NCI-H345 (cell line): ENCODE measurements at places on chromosomes 6 and 20.

DNA sequence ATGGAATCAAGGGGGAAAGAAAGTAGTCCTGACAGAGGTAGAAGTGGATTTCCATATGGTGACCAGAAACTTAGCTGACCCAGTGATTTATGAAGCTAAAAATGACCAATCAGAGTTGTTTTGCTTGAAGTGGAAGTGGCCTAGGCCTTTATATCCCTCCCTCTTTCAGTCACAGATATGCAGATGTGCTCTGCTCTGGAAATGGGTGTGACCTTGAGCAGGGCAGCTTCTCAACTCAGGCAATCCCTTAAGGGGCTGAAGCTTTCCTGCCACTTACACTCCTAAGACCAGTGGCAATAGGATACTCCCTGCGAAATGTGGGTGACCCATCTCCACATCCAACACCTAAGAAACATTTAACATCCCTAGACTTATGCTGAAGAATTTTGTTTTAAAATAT is 256.6 kb downstream of the EYS start:
- DNase-seq = no peak

GRCh38 chr6:68677058-68677457 is 42.0 kb downstream of the ADGRB3 start:
- no peak for DNase-seq

DNA sequence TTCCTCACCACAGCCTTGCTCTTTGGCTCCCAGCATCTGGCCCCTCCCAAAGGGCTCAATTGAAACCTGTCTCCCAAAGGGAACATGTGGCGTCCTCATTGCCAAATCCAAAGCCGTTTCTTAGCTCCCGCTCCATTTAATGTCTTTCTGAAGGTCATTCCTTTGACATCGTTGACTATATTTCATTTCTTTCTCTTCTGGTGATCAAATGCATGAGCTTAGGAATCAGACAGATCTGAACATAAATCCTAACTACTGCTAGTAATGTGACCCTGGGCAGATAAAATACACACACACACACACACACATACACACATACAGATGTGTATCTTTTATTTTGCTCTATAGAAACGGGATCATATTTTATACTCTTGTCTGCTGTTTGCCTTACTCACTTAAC is 964.7 kb upstream of the FLRT3 start:
- no peak for DNase-seq

- DNase-seq = no peak
Observed at GRCh38 chr6:169810066-169810989, 58.9 kb downstream of the ERMARD start.

GRCh38 chr20:21557241-21558020 is 43.6 kb upstream of the NKX2-2 start:
- DNase-seq = no peak

DNA sequence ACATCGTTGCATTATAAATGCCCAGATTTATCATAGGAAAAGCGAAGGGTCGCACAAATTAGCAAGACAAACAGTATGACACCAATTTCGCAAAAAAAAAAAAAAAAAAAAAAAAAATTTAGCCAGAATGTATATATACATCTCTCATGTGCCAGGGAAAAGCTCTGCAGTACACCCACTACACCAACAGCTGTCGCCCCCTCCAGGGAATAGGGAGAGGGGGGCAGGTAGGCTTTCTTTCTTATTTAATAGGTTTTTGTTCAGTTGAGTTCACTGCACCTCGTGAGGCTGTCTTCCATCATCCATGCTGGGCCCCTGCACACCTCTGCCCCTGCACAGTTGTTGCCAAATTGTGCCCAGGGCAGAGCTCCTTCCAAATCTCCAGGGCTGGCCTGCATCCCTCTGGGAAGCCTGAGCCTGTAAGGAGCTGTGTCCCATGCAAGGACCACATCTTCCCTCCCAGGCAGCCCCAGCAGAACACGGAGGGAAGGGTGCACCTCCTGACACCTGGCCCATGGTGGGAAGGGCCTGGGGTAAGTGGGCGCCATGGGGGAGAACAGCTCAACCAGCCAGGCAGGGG is 85.4 kb downstream of the NINL start:
- DNase-seq = no peak

- DNase-seq = no peak
Observed at GRCh38 chr6:121398127-121398526, 37.3 kb upstream of the GJA1 start.

GRCh38 chr20:56537997-56538396 is 5.0 kb downstream of the FAM209B start:
- DNase-seq = no peak

DNA sequence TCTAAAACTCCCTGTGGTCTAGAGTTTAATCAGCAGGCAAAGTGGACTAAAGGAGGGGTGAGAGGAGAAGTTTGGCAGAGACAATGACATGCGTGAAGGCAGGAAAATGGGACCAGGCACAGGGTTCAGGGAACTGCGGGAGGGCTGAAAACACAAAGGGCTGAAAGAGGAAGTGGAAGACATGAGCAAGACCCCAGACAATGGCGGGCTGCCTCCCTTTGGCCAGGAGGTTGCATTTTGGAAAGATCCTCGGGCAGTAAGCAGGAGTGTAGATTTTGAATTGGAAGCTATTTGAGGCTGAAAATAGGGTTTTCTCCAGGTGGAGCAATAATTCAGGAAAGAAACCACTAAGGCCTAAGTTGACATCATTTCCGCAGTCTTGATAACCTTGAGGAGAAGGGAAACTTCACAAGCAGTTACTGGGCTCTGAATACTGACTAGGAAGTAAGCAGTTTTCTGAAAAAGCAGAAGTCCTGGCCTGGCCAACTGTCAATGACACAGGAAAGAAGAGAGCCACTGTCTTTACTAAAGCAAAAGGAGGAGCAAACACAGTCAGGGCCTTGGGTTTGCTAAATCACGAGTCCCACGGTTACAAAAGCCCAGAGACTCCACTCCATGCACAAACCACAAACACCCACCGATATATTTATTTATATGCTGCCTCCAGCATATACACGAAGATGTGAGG is 3.4 kb downstream of the LY86 start:
- DNase-seq = no peak

GRCh38 chr6:38644951-38645350 is 5.2 kb upstream of the BTBD9 start:
- DNase-seq = no peak

DNA sequence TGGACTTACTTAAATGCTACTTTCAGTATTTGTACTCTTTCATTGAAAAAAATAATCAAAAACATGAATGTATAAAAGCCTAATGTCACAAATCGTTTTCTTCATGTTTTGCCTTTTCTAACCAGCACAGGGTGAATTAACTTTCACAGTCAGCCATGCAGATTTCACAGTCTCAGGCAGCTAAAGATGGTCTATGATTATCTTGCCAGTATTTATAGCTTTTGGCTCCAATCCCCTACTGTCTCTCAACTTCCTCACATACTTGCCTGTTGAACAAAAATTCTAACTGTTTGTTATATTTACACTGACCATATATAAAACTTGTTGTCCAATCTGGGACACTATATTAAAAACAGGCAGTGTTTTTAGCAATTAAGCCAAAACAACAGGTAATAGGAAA is 358.2 kb downstream of the ARHGAP18 start:
- DNase-seq = no peak

DNA sequence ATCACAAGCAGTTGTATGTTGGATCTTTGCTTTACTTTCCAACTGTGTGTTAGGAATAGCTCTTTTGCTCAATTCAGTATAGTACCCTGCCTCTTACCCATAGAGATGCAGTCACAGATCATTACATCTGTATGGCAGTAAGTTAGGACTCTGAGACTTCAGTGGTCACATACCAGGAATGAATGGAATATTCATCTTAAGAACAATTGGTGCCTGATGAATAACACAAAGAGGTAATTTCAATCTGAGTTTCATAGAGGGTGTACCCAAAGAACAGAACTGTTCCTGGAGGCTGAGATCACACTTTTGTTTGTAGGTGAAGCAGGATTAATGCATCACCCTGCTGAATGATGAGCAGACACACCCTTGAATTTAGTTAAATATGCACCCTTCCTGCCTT is 28.7 kb upstream of the KIF13A start:
- DNase-seq = peak; percentile 13

GRCh38 chr20:62969179-62969760 is 16.8 kb downstream of the SLC17A9 start:
- no peak for DNase-seq

DNA sequence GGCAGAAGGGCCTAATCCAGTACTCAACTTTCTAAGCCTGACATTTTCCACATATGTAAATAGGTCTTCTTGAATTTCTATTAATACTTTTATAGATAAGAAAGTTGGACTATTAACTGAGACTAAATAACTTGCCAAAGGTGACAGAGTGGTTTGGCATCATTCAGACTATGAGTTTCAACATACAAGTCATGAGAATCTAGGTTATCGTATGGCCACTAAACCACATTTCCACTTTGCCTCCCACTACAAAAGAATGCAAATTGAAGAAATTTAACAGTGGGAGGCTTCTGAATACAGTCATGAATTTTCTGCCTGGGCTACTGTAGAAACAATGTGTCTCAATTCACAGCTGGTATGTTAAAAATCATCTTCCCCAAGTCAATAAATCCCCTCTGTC is 531.0 kb upstream of the AGPAT4 start:
- no peak for DNase-seq

DNA sequence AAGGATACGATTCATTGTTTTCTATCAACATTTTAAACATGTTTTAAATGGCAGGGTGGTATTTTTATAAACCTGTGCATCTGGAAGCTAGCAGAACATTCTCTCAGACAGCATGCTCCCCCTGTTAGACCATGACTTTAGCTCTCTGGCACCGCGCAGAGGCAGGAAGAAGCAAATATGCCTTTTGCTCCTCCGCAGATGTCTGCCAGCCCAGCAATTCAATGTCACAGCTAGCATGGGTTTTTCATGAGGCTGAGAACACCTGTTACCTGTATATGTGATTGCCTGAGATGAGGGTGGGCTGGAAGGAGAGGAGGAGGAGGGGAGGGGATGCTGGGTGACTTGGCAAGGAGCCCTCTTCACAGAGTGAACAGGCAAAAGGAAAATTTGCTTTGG is 6.7 kb downstream of the MTCH1 start:
- no peak for DNase-seq

DNA sequence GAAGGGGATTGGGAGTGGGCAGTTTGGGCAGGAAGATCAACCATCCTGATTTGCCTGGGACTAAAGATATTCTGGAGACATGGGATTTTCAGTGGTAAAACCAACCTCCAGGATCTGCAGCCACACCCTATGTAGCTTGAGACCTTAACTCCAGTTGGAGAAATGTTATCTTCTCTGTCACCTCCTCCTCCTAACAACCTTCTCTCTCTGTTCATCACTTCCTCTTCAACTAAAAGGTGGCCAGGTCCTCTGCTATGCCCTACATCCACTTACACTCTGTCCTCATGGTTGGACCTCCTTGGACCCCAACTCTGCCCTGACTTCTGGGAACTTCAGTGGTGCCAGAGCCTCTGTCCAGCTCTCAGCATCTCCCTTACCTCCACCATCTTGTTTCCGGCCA is 42.0 kb upstream of the SLC9A8 start:
- no peak for DNase-seq

- no peak for DNase-seq
Observed at GRCh38 chr6:90803956-90804355, 217.1 kb upstream of the MAP3K7 start.

DNA sequence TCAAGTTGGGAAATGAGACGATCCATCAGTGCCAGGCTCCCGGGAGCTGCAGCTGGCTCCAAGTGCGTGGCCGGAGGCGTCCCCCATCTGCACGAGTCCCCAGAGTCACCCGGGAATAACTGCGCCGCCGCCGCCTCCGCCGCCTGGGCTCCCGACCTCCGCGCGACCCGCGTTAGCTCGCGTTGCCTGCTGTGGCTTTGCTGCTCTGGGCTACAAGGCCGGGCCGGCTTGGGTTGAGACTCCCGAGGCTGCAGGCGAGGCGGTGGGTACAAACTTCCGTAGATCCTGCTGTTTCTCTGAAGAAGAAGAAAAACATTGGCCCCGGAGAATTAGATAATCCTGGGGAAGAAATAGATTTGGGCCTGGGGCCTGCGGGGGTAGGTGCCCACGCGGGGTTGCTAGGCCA is 7.4 kb upstream of the LAMP5 start:
- no peak for DNase-seq

GRCh38 chr20:57791178-57791962 is 81.6 kb upstream of the PMEPA1 start:
- no peak for DNase-seq

DNA sequence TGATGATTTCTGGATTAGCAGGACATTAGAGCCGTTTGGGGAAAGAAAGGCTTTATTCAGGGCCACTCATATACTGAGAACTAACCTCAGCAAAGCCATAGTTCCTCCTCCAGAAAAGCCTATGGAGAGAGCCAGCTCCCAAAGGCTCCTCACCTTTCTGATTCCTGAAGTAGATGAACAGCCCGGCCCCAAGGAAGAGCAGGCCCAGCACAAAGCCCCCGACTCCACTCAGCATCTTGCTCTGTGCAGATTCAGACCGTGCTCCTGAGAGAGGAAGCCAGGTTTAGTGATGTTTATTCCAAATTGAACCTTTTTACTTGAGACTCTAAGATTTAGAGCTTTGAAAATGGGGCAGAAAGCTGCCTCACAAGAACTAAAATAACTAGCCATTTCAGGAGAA is 9.1 kb downstream of the HLA-DRB1 start:
- DNase-seq = no peak

DNA sequence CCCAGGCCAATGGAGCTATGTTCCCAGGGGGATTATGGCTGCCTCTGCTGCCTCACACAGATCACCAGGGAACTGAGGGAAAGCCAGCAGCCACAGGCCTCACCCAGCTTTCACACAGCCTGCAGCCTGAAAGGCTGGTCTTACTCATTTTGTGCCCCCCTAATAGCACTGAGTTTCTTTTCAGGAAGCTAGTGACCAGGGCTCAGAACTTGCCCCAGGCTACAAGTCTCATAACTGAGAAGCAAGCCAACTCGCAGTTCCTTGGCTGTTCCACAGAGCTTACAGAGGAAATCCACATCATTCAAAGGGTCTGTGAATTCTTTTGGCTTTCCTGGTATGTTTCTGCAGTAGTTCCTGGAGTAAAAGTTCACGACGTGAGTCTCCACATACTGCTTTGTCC is 524.8 kb upstream of the GJE1 start:
- DNase-seq = no peak

- DNase-seq = no peak
Observed at GRCh38 chr6:130424710-130425109, 58.9 kb downstream of the TMEM200A start.

- no peak for DNase-seq
Observed at GRCh38 chr6:31285486-31285885, 13.6 kb upstream of the HLA-C start.

DNA sequence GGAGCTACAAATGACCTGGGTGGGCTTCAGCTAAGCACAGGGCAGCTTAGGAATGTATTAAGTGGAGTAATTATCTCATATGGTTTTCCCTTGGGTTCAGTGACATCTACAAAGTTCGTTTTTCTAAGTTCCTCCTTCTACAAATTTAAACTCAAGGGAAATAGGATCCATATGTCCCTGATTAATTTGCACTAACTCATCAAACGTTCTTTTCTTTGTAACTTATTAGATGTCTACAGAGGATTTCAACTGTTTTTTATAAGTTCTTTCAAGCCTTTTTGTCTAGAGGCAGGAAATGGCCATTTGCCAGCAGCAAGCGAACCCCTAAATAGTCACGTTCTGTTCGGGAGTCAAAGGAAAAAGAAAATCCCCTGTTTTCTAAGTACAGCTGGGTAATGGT is 1060.3 kb downstream of the KIF16B start:
- DNase-seq = no peak
